ENCODE measurements at places on chromosomes 6 and 20.

- DNase-seq: no peak
Observed at GRCh38 chr6:17226786-17227233, 54.4 kb upstream of the RBM24 start.

DNA sequence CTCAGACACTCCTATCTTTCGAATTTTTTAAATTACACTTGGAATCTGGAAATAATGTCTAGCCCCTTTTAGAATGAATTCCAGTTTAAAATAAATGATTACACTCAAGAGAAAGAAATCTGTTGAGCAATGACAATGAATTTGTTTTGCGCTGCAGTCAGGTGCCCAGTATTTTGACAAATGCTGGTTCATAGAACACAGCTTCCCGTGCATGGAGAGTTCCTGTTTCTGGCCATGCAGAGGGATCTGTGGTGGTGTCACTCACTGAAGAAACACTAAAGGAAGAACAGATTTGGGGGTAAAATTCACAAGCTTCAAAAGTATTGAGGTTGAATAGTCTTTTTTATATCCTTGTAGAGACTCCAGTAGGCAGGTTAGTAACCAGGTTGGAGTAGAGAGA lies 113.4 kb upstream of the CEP85L start:
- DNase-seq: no peak

DNA sequence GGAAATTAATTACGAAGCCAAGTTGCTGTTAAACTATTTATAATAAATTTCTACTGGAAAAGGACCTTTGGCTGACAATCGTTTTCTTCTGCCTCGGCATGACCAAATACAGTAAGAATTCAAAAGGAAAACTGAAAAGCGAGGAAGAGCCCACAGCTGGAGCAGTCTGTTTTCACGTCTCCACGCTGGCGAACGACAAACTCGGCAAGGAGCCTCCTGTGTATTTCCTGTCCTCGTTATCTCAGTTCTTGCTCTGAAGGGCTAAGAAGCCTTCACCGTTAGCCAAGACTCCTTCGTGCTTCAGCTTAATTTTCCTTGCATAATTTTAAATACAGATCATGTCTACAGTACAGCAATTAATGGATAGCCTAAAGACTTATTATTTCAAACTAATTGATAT lies 214.3 kb upstream of the PLCB4 start:
- no peak for DNase-seq

- no peak for DNase-seq
Observed at GRCh38 chr20:20333866-20334265, 34.0 kb upstream of the INSM1 start.
